ENCODE measurements at places on chromosomes 7 and 10.

DNA sequence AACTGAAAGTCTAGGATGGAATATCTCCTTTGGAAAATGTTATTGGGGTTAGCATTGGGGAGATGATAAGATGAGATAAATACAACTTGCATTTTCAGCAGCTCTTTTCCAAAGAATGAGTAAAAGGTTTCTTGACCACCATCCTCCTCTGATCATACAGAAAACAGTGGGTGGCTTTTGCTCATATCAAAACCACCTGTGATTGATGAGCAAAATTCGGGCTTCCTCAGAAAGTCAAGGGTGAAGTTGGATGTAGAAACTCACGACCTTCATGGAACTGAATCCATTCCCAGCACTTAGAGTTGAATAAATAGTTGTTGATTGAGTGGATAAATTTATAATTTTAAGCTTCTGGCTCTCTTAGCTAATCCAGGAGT, 158.4 kb downstream of the DNAJB6 start:
- no peak for DNase-seq

DNA sequence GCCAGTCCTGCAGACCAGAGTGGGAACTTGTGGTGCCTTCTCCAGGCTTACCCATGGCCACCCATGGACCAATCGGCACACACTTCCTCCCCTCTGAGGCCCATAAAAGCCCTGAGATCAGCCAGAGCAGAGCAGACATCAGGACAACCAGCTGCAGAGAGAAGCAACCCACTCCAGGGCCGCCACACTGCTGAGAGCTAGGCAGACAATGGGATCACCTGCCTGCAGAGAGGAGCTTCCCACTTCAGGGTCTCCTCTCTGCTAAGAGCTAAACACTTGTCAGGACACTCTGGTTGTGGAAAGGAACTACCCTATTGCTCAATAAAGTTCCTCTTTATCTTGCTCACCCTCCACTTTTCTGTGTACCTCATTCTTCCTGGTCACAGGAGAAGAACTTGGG, 34.0 kb downstream of the C7orf25 start:
- no peak for DNase-seq

DNA sequence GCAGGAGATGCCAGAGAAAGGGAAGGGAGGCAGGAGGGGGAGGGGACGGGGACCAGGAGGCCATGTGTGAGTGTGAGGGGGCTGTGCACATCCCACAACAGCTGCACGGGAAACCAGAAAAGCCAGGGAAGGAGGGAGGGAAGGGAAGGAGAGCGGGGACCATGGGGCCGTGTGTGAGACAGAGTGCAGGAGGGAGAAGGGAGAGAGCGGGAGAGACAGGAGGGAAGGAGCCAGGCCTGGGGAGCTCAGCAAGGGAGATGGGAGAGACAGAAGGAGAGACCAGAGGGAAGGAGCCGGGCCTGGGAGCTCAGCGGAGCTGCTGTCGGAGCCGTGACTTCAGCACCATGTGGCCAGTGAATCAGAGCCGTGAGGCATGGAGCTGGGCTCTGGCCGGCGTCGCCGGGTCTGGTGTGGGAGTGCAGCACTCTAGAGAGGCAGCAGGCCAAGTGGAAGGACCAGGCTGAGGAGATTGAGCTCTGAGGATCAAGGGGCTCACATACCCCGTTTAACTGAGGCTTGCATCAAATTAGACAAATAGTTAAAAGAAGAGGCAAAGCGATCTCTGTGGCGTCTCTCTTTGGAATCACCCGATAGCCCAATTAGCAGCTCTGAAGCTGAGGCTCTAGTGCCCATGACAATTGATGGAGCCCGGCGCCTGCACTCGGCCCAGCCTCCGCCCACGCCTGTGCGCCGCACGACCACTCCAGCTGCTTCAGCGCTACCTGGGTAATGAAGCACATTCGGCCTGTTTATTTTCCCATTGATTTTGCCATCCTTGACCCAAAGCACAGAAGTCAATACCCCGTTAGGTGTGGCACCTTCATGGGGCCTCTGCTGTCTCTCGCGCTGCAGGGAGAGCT, 150.4 kb downstream of the MAD1L1 start:
- DNase-seq: no peak

DNA sequence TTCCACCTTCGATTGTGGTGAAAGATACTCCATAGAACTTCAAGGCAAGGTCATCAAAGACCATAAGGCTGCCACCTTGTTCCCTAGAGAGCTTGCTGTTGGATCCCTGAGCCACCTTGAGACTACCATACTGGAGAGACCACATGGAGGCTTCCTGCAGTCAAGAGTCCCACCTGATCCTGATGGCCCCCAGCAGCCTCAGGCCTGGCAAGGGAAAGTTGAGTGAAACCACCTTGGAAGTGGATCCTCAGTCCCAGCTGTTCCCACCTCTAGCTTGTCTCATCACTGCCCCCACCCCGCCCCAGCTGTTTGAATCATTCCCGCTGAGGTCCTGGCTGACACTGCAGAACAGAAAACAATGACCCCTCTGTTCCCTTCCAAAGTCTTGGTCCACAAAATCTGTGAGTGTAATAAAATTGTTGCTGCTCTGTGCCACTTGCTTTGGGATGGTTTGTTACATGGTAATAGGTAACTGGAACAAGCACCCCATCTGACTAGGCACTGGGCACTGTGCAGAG, 32.0 kb downstream of the PRLHR start:
- DNase-seq: no peak

DNA sequence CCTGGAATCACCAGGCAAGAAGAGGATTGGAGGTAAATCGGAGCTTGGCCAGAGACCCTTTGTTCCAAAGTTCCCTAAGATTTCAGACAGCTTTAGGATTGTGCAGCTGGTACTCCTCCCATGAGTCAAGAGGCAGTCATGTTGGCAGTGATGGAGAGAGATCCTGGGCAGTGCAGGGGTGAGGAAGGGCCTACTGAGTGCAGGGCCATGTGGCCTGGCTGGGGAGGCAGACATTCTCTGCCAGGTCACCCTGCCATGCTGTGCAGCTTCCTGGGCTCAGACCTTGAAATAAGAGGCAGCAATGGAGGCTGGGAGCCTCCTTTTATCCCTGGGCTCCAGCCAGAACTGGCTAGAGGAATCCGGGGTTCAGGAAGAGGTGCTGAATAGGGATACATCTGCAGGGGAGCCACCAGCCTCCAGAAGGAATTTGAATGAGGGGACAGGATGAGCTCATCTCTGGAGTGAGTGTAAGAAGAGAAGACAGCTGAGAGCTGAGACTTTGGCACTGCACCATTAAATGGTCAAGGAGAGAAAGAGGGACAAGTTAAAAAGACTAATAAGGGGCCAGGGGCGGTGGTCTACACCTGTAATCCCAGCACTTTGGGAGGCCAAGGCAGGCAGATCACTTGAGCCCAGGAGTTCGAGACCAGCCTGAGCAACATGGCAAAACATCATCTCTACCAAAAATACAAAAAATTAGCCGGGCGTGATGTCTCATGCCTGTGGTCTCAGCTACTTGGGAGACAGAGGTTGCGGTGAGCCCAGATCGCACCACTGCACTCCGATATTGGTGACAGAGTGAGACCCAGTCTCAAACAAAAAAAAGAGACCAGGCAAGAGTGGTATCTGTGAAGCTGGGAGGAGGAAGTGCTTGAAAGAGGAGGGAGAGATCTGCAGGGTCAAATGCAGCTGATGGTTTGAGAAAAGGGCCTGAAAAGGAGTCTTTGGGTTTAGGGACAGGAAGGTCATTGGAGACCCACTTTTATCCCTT, 12.0 kb downstream of the SFTPD start:
- no peak for DNase-seq

- no peak for DNase-seq
These were observed 164.4 kb downstream of the SH2D4B start for GRCh38 chr10:80702143-80702542.

DNA sequence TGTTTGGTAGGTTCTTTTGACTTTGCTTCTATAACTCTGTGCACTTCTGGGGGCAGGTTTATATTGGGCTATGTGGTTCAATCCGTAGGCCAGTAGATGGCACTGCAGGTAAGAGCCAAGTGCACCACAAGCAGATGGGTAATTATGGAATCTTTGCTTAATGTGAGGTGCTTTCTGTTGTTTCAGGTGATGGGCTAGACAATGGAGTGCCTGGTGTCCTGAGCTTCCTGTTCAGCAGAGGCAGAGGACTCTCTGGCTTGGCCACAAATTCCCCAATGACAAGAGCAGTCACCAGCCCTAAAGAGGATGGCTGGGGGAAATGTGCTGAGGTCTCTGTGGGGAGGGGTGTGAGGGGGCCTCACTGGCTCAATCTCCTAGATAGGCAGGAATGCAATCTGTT, 455.0 kb downstream of the CCSER2 start:
- DNase-seq: no peak

DNA sequence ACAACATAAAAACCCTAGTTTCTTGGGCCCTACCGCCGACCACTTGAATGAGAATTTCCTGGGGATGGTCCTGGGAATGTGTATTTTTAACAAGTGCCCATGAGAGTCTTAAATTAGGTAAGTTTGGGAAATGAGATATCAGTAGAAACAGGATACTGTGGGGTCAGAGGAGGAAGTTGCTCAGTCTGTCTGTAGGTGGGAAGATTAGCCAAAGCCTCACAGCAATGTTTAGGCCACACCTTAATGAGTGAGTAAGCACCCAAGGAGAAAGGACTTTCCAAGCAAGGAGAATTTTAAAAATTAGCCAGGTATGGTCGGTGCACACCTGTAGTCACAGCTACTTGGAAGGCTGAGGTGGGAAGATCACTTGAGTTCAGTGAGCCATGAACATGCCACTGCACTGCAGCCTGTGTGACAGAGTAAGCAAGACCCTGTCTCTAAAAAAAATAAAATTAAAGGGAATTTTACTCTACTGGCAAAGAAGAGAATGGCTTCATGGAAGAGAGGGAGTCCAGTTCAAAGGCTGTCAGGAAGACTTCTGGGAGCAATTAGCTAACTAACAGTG, 31.9 kb downstream of the PAPSS2 start:
- DNase-seq: no peak

DNA sequence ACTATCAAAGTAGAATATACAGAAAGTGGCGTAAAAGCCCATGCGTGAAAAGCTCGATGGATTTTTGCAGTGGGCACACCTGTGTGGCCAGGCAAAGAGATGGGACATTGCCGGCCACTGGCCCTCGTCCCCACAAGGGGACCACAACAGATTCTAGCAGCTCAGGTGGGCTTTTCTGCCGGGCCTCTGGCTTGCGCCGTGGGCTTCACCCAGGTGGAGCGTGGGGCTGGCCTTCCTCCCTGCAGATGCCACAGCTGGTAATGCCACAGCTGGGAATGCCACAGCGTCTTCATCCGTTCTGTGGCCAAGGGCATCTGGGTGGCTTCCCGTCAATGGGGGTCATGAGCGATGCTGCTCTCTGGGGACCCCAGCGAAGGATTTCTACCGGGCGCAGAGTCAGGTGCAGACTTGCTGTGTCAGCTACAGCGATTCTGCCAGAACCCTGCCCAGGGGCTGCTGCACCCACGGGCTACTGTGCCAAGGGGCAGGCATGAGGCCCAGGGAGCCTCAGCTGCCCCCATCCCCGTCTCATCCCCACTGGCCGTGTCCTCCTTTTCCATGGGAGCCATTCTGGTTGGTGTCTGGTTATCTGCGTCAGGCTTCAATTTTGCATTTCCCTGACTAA, 52.5 kb upstream of the NKX6-2 start:
- DNase-seq: no peak

DNA sequence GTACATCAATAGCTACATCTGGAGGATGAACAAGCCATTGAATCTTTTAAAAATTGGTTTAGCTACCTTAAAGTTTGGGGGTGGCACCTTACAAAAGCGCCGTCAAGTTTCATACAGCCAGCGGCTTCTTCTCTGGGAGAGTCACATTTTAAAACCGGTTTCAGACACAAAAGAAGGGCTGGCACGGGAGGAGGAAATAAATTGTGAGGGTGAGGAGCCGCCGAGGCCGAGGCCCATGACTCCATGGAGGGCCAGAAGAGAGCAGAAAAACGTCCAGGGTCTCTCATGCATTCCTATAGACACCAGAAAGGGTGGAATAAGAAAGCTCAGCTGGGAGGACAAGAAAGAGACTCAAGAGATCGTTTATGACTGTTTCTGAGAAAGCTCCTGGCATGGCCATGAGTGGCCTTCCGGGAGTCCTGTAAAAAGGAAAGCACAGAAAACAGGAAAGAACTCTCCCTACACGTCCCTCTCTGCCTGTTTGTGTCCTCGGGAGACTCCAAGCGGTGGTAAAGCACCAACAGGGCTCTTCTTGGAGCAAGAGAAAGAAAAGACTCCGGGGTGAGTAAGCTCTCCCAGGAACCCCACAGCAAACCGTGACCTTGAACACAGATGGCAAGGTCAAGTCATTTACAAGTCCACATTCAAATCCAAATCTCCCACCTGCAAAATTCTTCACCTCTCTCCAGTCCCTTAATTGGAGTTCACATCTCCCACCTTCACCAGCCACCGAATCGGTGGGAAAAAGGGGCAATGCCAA, 1.8 kb downstream of the FRAT2 start:
- no peak for DNase-seq

GRCh38 chr7:38310591-38311101, 37.2 kb upstream of the TARP start:
- DNase-seq: no peak

All from activated naive CD4-positive, alpha-beta T cell treated with Interleukin-2 at 50 U/mL for 16 hours (primary cell).